ENCODE measurements at places on chromosomes 5 and 9.

- DNase-seq, result no peak
- no peaks in the 10 kb centered on the region for H3K36me3 ChIP-seq
- H3K27me3 ChIP-seq, result no peaks in the 10 kb centered on the region
Observed at GRCh38 chr5:27130587-27130986, 92.2 kb upstream of the CDH9 start.

DNA sequence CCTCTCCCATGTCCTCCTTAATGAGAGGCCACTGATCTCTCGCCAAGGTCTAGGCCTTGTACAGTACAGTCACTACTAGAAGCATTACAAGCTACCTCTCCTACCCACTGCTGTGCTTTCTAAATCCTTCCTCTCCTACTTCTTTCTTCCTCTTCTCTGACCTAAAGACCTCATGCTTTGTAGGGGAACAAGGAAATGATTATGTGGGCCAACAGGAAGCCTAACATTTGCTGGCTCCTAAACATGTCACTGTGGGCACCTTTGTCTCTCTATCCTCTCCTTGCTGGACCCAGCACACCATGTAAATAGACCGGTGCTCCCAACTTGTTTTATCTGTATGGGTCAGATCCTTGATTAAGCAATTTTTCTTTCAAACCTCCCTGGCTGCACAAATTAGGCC lies 16.7 kb downstream of the SLC28A3 start:
- no peak for DNase-seq
- H3K27ac ChIP-seq, result no peak overlapping the region
- H3K27me3 ChIP-seq, result no peaks in the 10 kb centered on the region
- H3K4me3 ChIP-seq, result no peak overlapping the region

- no peaks in the 10 kb centered on the region for H3K36me3 ChIP-seq
- DNase-seq, result no peak
- no peak overlapping the region for H3K4me3 ChIP-seq
- H3K27ac ChIP-seq, result no peak overlapping the region
- H3K4me1 ChIP-seq, result no peaks in the 10 kb centered on the region
Observed at GRCh38 chr5:142390334-142390733, 65.5 kb upstream of the SPRY4 start.

- no peak overlapping the region for H3K4me3 ChIP-seq
- no peak overlapping the region for H3K27ac ChIP-seq
- H3K36me3 ChIP-seq, result no peaks in the 10 kb centered on the region
Observed at GRCh38 chr9:31799953-31800609, 584.4 kb upstream of the ACO1 start.

DNA sequence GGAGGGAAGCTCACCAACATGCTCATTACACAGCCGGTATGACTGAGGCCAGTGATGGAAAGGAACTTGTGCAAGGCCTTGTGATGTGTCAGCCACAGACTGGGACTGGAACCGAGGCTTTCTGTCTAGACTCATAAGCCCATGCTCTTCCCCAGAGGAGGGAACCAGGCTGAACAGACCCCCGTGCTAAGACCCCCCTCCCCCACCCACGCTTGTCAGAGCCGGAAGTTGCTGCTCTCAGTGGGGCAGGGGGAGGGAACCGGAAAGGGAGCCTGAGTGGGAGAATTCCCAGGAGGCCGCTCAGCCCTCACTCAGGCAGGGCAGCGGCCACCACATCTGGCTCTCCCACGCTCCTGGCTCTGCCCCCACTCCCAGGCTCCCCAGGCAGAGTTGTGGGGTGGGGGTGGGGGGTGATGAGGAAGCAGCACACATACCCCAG lies 4.1 kb upstream of the PDGFRB start:
- H3K27ac ChIP-seq, result no peak overlapping the region
- H3K4me1 ChIP-seq, result no peaks in the 10 kb centered on the region
- H3K27me3 ChIP-seq, result no peaks in the 10 kb centered on the region
- H3K4me3 ChIP-seq, result no peak overlapping the region

- H3K4me3 ChIP-seq, result no peak overlapping the region
- DNase-seq, result no peak
- H3K36me3 ChIP-seq, result no peaks in the 10 kb centered on the region
- no peaks in the 10 kb centered on the region for H3K4me1 ChIP-seq
Observed at GRCh38 chr5:77151501-77151900, 59.0 kb upstream of the PDE8B start.

- no peak for DNase-seq
- no peak overlapping the region for H3K4me3 ChIP-seq
- no peaks in the 10 kb centered on the region for H3K36me3 ChIP-seq
- no peaks in the 10 kb centered on the region for H3K4me1 ChIP-seq
- H3K27ac ChIP-seq, result no peak overlapping the region
- H3K27me3 ChIP-seq, result no peaks in the 10 kb centered on the region
Observed at GRCh38 chr5:40017918-40018317, 593.1 kb upstream of the DAB2 start.

- no peak for DNase-seq
- H3K27me3 ChIP-seq, result no peaks in the 10 kb centered on the region
- no peak overlapping the region for H3K4me3 ChIP-seq
- H3K4me1 ChIP-seq, result no peaks in the 10 kb centered on the region
- no peaks in the 10 kb centered on the region for H3K36me3 ChIP-seq
- no peak overlapping the region for H3K27ac ChIP-seq
Observed at GRCh38 chr5:166553778-166554177, 1737.7 kb upstream of the WWC1 start.

GRCh38 chr5:179176571-179177230 lies 116.5 kb downstream of the ZNF354C start:
- no peak overlapping the region for H3K4me3 ChIP-seq
- no peaks in the 10 kb centered on the region for H3K36me3 ChIP-seq
- peaks cover 15% of the 10 kb centered on the region for H3K27me3 ChIP-seq

DNA sequence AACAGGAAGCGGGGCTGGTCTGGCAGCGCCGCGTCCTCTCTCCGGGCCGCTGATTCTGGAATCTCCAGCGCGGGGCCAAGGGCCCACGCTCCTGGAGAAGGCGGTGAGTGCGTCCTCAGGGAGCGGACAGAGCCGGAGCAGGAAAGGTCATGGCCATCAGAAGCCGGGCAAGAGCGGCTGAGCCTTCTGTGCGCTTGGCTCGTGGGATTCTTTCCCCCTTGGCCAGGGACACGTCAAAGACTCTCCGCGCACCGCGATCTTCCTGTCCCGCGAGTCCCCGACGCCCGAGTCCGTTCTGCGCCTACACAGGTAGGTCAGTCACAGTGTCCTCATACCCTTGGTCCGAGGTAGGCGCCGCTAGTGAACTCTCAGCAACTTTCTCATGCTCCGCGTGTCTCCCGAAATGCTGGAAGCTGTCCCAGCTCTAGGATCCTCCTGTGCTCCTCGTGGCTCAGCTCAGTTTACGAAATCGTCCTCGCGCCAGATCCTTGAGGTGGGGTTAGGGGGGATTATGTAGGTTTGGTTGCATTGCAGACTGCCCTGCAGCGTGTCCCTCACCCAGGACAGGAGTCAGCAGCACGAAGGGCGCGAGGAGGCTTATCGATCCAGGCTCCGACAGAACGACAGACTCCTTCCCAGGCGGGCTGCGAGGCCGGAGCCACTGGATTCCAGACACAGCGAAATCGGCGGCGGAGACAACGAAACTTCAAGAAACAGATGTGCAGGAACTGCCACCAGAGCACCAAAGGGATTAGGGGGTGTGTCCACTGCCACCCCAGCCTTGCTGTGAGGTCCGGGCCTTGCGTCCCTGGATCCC lies 8.7 kb downstream of the LHX6 start:
- peaks cover 35% of the 10 kb centered on the region for H3K27me3 ChIP-seq
- no peak for DNase-seq
- no peaks in the 10 kb centered on the region for H3K4me1 ChIP-seq
- no peaks in the 10 kb centered on the region for H3K36me3 ChIP-seq
- no peak overlapping the region for H3K4me3 ChIP-seq

GRCh38 chr5:180007582-180007981 lies 64.0 kb downstream of the RNF130 start:
- no peaks in the 10 kb centered on the region for H3K27me3 ChIP-seq
- no peak for DNase-seq

GRCh38 chr9:9904041-9904440 lies 708.8 kb downstream of the PTPRD start:
- no peaks in the 10 kb centered on the region for H3K4me1 ChIP-seq
- H3K4me3 ChIP-seq, result no peak overlapping the region
- no peak overlapping the region for H3K27ac ChIP-seq
- no peaks in the 10 kb centered on the region for H3K36me3 ChIP-seq

GRCh38 chr5:3531320-3531986 lies 64.2 kb upstream of the IRX1 start:
- H3K36me3 ChIP-seq, result no peaks in the 10 kb centered on the region
- no peaks in the 10 kb centered on the region for H3K4me1 ChIP-seq
- H3K4me3 ChIP-seq, result no peak overlapping the region
- H3K27ac ChIP-seq, result no peak overlapping the region
- H3K27me3 ChIP-seq, result no peaks in the 10 kb centered on the region
- no peak for DNase-seq

DNA sequence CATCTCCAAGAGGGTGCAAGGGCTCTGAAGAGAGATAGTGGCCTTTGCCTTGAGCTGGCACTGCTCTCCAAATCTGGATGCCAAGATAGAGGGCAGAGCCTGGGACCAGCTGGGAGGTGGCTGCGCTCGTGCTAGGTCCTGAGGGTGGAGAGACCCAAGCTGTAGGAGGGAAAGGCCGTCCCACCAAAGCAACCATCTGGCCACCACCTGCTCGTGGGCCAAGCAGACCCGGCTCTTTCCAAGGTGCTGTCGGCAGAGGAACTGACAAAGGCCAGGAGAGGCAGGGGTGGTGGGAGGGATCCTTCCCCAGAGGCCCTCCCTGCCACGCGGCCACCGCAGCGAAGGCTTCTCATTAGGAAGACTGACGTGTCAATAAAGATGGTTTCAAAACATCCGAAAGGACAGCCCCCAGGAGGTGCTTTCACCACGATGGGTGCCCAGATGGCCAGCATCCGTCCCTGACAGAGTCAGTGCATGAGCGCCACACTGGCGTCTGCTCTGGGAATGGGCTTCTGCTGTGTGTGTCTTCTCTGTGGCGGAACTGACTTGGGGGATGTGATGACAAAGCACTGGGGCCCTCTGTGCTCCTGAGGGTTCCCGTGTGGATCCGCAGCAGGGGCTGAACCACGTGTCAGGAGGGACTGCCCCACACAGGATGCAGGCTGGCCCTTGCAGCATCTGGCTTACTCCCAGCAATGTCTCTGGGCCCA lies 213.5 kb downstream of the FANCC start:
- DNase-seq, result no peak
- H3K4me1 ChIP-seq, result no peaks in the 10 kb centered on the region
- no peak overlapping the region for H3K27ac ChIP-seq
- no peaks in the 10 kb centered on the region for H3K27me3 ChIP-seq

GRCh38 chr5:160242145-160242544 lies 12.8 kb downstream of the FABP6 start:
- H3K27ac ChIP-seq, result no peak overlapping the region
- no peaks in the 10 kb centered on the region for H3K27me3 ChIP-seq
- H3K4me3 ChIP-seq, result no peak overlapping the region
- DNase-seq, result no peak
- H3K36me3 ChIP-seq, result no peaks in the 10 kb centered on the region

GRCh38 chr5:115666023-115666422 lies 40.2 kb upstream of the TMED7 start:
- H3K27ac ChIP-seq, result no peak overlapping the region
- no peaks in the 10 kb centered on the region for H3K4me1 ChIP-seq
- no peak overlapping the region for H3K4me3 ChIP-seq
- no peak for DNase-seq

DNA sequence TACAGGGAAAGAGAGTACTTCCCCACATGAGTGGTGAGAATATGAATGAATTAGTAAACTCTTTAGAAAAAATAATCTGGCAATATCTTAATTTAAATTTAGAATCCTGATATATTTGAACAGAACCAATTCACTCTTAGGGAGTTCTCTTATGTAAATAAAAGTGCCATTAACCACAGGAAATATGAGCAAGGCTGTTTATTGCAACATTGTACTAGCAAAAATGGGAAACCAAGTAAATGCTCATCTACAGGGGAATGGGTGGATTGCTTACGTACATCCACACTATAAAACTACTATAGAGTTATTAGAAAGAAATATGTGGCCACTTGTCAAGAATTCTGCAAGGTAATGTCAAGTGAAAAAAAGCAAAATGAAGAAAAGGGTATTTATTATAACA lies 274.5 kb downstream of the TLE1 start:
- no peak overlapping the region for H3K27ac ChIP-seq
- no peaks in the 10 kb centered on the region for H3K36me3 ChIP-seq
- H3K4me1 ChIP-seq, result no peaks in the 10 kb centered on the region
- DNase-seq, result no peak
- H3K27me3 ChIP-seq, result no peaks in the 10 kb centered on the region
- H3K4me3 ChIP-seq, result no peak overlapping the region

GRCh38 chr5:72325566-72326305 lies 5.6 kb downstream of the PTCD2 start:
- no peak overlapping the region for H3K4me3 ChIP-seq
- no peaks in the 10 kb centered on the region for H3K4me1 ChIP-seq
- H3K36me3 ChIP-seq, result no peaks in the 10 kb centered on the region

DNA sequence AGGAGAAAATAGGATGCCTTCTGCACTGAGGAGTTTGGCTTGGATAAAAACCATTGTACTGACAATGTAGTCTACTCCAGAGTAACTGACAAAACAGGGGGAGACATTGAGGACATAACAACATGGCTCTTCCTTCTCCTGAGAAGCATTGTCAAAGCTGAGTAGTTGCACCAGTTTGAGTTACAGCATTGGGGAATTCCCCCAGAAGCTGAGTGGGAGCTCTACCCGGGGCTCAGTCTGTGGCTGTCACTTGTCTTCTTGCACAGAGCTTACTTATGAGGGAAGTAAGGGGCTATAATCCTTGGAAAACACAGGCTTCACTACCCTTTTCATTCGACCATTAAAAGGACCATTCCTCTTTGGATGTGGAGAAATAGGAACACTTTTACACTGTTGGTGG lies 21.2 kb downstream of the HSPB3 start:
- no peaks in the 10 kb centered on the region for H3K4me1 ChIP-seq
- no peak overlapping the region for H3K27ac ChIP-seq
- no peak overlapping the region for H3K4me3 ChIP-seq
- DNase-seq, result no peak

GRCh38 chr9:82101475-82101874 lies 112.9 kb downstream of the SPATA31D1 start:
- peak; percentile 21 for DNase-seq
- H3K27me3 ChIP-seq, result no peaks in the 10 kb centered on the region
- H3K27ac ChIP-seq, result no peak overlapping the region

- H3K27ac ChIP-seq, result no peak overlapping the region
- peaks cover 85% of the 10 kb centered on the region for H3K27me3 ChIP-seq
- H3K36me3 ChIP-seq, result no peaks in the 10 kb centered on the region
- no peak for DNase-seq
- no peaks in the 10 kb centered on the region for H3K4me1 ChIP-seq
Observed at GRCh38 chr9:132551556-132551955, 30.9 kb upstream of the BARHL1 start.

Data from MM.1S (cell line).